ENCODE measurements at places on chromosomes 5 and 9.

GRCh38 chr9:3742586-3742985, 216.8 kb upstream of the RFX3 start:
- no peak for DNase-seq

GRCh38 chr5:136212252-136212721, 19.3 kb upstream of the SMIM32 start:
- DNase-seq = peak; percentile 45

GRCh38 chr5:1901061-1901460, 18.3 kb upstream of the IRX4 start:
- DNase-seq = no peak

DNA sequence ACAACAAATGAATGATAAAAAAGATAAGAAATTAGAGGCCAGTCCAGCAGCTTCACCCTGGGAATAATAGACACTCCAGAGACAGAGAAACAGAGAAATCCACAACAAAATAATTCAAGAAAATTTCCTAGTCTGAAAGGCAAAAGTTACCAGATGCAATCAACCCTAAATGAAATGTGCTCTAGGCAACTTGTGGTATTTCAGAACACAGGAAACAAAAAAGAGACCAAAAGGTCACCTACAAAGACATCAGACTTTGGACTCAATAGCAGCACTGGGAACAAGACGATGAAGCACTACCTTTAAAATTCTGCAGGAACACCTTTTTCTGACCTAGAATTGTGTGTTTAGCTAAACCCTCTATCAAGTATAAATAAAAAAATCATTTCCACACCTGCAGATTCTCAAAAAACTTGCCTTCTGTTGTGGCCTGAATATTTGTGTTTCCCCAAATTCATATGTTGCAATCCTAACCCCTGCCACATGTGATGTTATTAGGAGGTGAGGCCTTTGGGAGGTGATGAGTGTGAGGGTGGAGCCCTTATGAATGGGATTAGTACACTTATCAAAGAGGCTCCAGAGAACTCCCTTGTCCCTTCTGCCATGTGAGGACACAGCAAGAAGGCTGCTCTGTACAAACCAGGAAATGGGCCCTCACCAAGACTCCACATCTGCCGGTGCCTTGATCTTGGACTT, 5.9 kb upstream of the MAPK9 start:
- DNase-seq = no peak

- no peak for DNase-seq
Measured at GRCh38 chr5:170303549-170303948, 6.0 kb upstream of the LCP2 start.

DNA sequence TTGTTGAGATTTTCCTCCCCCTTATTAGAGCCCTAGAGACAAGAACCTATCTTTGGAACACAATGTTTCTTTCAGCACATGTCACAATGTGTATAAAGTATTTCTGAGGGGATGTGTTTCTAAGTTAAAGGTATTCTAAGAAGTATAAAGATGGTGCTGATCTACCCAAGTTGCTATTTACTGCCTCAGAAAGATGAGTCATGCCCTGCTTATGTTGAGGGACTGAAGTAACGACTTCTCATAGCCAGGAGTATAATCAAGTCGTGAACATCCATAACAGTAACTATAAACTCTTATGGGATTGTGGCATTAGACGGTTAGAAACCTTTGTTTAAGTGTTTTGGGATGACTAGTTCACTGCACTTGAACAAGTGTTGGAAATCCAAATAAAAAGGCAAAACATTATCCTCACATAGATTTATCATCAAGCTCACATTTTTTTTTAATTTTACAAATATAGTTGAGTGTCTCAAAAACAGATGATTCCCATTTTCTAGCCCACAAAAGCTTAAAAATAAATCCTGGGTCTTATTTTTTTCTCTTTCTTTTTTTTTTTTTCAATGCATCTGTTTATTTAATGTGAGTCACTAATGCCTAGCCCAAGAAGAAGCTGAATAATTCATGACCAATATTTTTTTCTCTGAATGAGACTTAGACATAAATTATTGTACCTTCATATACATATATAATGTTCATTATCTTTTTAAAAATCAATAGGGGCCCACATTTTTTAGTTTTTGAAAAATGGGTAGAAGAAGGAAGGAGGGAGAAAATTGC, 12.2 kb upstream of the TMEM252 start:
- peak; percentile 71 for DNase-seq

- no peak for DNase-seq
Measured at GRCh38 chr5:147287110-147287509, 52.3 kb downstream of the STK32A start.

DNA sequence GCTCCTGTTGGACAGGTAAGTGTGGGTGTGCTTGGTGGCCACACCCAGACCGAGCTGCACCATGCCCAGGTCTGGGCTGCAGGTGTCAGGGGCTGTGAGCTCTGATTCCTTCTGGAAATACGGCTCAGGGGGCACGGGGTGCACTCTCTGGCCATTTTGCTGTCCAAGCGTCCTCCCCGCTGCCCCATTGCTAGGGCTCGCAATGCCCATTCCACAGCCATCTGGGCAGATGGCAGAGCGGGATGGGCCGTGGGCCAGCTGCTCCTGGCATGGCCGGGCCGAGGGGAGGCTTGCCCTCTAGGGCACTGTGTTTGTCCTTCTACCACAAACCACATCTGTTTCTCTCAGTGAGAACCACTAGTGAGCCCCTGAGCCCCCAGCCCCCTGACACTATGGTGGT, 67.9 kb upstream of the RXRA start:
- DNase-seq = no peak

DNA sequence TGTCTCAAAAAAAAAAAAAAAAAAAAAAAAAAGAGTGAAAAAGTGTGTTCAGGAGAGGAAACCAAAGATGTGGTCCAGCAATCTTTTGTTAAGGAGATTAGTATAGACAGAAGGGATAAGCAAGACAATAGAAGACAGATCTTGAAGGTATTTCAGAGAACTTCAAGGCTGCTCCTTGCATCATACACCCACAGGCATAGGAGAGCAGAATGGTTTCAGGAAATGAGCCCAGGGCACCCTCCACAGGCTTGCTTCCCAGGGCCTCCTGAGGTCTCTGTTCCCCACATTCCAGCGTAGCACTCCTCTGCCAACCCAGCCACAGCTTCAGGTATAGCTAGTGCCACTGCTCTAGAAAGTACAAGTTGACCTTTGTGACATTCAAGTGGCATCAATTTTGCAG, 65.8 kb downstream of the FSTL4 start:
- DNase-seq = no peak

DNA sequence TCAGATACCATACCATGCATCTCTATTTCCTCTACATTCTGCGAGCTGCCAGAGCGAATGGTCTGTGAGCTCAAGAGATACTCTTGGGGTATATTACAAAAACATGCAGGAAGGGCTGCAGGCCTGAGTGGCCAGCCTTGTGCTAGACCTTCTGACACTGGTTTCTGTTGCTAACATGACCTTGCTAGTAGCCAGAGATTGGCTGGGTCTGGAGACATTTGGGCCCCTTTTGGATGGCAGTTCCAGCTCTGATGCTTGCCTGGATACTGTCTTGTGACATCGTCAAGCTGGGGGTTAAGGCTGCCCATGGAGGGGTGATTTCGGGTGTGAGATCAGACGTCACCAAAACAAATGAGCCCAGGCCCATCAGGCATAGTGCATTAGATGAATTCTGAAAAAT, 56.1 kb upstream of the FSTL4 start:
- no peak for DNase-seq

GRCh38 chr9:107176436-107177151, 106.5 kb upstream of the RAD23B start:
- peak; percentile 80 for DNase-seq

GRCh38 chr9:97280755-97281330, 26.6 kb upstream of the CCDC180 start:
- no peak for DNase-seq

DNA sequence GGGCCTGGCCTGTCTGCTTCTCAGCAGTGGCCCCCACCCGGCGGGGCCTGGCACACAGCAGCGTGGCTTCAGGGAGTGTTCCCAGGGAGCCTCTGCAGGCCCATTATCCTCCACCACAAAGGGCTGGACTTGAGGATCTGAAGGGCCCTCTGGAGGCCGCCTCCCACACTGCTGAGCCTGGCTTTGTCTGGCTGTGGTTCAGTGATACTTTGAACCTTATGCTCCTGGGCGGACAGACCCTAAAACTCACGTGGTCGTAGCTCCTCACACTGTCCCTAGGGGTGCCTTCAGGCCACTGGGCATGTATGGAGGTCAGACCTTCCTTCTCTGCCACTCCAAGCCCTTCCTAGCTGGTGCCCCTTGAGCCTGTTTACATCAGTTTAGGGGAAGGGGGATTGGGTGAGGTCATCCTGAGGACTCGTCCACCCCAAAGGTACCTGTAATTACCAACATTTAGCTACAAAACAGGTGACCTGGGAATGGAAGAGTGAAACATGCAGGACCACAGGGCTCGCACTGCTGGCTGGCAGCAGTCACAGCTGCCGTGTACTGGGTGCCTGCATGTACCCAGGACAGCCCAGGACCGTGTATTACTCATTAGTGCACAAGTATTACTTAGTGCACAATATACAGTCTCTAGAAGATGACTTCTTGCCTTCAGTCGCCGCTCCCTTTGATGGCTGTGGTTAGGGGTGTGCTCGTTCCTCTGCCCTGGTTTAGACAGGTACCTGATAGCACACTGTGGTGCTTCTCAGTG, 8.5 kb downstream of the GRHPR start:
- DNase-seq = peak; percentile 67

GRCh38 chr5:95022967-95023695, 261.8 kb downstream of the MCTP1 start:
- DNase-seq = no peak

GRCh38 chr5:43099640-43100039, 21.1 kb upstream of the ZNF131 start:
- DNase-seq = no peak

DNA sequence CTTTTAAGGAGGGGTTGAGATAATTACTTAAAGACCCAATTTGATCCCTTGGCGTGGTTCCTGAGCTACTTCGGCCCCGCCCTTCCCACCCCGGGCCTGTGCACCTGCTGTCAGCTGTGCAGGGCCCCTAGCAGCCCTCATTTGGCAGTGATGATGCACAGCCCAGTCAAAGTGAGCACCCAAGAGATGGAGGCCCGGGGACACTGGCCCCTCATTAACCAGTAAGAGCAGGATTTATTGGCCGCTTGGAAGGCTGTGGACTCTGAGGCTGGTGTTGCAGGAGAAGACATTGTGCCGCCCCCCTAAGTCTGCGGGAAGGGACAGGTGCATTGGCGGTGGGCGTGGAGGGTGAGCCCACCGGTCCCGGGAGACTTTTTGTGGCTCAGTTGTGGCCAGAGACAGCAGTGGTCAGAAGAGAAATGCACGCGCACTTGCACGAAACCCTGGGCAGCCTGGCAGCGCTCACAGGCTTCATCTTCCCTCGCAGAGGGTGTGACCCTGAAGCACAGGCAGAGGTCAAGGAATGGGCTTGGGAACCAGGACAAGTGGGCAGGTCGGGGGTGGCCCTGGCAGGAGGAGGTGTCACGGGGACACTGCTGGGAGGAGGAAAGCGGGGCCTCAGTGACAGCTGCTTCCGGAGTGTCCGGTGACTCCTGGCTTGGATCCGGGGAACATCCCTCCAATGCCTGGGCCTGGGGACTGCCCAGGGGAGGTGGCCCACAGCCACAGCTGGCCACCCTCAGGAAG, 74.0 kb upstream of the RXRA start:
- DNase-seq = no peak

DNA sequence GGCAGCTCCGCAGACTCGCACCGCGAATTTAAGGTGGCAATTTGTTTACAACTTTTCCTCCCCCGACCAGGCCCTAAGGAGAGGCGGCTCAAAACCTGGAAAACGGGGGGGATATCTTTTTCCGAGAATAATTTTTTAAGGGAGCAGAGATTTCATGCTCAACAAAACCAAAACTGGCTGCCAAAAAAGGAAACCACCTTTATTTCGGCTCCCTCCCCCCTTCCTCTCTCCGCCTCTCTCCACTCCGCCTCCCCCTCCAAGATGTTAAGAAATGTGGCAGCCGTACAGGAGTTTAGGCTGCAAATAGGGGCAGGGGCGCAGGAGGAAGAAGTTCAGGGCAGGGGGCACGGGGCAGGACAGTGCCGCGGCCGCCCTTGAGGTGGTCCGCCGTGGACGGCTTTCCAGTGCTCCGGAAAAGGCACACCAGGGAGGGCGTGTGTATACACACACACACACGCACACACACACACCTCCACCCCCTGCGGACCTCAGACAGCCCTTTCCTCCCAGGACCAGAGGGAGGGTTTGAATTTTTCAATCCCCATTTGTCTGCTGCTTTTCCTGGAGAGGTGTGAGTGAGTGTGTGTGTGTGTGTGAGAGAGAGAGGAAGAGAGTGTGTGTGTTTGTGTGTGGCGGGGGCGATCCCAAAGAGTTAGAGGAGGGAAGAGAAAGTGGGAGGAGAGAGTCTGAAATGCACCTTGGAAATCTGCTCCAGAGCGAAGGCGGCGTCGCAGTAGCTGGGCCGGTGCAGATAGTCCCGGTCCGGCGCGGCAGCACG, 9.1 kb downstream of the PTCH1 start:
- peak; percentile 79 for DNase-seq

- no peak for DNase-seq
Measured at GRCh38 chr5:91188755-91189154, 194.4 kb downstream of the ARRDC3 start.

GRCh38 chr5:88203981-88204750, 64.5 kb downstream of the TMEM161B start:
- DNase-seq = no peak

DNA sequence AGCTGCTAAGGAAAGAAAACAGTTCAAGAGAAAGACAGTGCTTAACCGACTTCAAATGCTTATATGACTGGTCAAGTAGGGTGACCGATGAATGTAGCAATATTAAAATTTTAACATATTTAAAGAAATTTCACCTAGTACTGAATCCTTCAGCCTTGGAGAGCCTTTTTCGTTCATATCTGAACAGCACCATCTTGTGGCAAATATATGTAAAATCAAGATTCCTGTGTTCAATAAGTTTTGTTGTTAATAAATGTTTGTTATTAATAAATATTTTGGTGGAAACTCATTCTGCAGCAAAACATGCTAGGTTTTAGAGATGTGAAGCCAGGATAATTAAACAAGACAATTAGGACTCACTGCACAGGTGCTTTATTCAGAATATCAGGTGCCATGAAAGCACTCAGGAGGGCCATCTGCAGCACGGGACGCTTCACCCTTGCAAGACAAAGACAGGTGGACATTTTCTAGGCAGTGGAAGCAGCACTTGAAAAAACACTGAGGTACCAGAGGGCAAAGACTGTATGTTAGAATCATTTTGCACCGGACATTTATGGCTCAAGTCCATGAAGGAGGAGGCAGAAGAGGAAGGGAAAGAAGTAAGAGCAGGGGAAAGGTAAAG, 15.6 kb downstream of the TICAM2 start:
- no peak for DNase-seq

GRCh38 chr5:62126090-62126489, 179.9 kb upstream of the KIF2A start:
- no peak for DNase-seq

DNA sequence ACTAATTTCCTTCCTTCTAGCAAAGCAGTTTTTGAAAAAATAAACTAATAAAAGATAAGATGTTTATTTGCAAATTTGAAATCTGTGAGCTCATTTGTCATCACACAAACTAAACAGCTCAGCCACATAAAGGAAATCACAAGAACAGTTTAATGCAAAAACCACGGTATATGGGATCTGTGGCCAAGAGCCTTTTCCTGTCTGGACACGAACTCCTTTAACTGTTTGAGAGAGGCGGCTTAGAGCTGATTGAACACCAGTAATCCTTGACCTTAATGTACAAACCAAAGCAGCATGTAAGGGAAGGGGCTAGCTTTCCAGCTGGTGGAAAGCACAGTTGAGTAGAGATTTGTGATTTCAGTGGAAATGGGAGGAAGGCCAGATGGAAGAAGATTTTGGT, 66.3 kb upstream of the SPINK5 start:
- no peak for DNase-seq
